ENCODE measurements at places on chromosomes 11 and 22.

DNA sequence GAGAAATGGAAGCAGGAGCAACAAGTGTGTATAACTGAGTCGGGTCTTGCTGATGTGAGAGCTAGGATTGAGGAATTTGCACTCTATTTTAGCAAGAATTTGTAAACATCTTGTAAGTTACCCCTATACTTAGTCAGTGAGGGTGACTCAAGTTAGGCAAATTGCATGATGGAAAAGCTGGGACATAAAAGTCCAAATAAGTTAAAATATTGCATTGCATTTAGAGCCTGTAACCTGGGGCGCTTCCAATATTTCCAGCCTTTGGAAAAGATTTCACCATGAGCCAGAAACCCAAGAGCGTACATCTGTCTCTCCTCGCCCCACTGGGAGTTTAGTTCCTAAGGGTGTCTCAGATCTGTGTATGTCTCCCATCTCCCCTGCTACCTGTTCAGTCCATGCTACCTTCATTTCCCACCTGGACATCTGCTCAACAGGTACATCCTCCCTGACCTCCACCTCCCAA, 37.0 kb upstream of the ACCSL start:
- no peak for DNase-seq

DNA sequence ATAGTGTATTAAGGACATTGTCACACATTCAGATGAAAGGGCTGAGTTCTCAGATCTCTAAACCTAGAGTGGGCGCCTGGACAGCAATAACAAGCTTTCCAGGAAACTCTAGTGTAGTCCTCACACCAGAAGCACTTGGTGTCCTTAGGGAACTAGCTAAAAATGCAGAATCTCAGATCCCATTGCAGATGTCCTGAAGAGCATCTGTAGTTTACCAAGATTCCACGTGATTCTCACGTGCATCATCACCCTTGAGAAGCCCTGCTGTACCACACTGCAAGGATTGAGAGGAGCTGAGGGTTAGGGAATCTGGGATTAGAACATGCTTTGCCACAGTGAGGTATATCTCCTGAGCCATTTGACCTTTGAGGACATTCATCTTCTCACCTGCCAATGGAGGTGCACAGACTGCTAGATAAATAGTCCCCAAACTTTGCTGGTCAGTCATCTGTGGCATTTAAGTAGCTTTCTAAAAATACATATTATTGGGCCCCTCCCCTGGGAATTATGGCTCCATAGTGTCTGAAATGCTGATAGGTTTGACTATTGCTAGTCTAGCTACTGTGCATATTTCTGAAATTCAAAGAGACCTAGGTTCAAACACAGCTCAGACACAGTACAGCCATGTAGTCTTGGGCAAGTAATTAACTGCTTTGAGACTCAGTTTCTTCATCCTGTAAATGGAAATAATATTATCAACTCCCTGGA, 1068.9 kb downstream of the OPCML start:
- no peak for DNase-seq

- DNase-seq: peak; percentile 52
These were observed 35.5 kb upstream of the ST14 start for GRCh38 chr11:130124096-130124495.

- DNase-seq: peak; percentile 41
These were observed 1.6 kb downstream of the BRD1 start for GRCh38 chr22:49825944-49826602.

DNA sequence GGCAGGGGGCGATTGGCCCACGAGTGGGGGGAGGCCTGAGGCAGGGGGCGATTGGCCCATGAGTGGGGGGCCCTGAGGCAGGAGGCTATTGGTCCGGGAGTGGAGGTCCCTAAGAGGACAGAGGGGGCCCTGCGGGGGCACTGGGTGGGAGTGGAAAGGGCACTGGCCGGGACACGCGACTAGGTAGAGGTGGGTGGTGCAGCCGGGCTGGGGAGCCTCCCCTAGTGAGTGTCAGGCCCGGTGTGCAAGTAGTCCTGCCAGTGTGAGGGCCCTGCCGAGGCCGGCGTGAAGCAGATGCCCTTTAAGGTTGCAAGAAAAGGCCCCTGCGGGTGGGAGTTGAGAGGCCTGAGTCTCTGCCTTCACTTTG, 909 bp upstream of the BRD1 start:
- no peak for DNase-seq

DNA sequence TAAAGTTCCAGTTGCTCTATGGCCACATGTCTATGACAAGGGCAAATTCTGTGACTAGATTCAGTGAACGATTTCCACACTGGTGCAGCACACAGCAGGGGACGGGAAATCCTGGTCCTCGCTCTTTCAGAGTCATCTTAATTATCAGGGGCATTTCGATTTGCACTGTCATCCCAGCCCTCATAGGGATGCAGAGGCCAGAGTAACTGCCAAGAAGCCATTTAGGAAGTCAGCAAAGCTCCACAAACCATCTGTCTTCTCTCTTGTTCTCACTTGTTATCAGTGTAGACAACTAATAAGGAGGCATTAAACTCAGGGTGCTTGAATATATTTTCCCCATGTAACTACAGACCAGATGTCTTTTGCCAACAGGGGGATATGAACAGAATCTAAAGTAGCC, 151.7 kb downstream of the STK33 start:
- DNase-seq: no peak

- no peak for DNase-seq
These were observed 1.8 kb downstream of the RASSF10 start for GRCh38 chr11:13010749-13011465.

- no peak for DNase-seq
These were observed 46.4 kb downstream of the PPP6R3 start for GRCh38 chr11:68506908-68507307.

DNA sequence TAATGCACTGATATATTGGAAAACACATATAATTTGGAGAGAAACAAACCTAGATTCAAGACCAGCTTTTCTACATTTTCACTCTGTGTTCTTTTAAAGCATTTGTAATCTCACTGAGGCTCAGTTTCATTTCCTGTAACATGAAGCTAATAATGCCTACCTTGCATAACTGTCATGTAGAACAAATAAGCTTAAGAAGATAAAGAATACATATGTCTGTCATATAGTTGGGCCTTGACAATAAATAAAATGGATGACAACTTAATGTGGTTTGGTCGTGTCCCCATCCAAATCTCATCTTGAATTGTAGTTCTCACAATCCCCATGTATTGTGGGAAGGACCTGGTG, 35.2 kb upstream of the FIBIN start:
- DNase-seq: no peak

DNA sequence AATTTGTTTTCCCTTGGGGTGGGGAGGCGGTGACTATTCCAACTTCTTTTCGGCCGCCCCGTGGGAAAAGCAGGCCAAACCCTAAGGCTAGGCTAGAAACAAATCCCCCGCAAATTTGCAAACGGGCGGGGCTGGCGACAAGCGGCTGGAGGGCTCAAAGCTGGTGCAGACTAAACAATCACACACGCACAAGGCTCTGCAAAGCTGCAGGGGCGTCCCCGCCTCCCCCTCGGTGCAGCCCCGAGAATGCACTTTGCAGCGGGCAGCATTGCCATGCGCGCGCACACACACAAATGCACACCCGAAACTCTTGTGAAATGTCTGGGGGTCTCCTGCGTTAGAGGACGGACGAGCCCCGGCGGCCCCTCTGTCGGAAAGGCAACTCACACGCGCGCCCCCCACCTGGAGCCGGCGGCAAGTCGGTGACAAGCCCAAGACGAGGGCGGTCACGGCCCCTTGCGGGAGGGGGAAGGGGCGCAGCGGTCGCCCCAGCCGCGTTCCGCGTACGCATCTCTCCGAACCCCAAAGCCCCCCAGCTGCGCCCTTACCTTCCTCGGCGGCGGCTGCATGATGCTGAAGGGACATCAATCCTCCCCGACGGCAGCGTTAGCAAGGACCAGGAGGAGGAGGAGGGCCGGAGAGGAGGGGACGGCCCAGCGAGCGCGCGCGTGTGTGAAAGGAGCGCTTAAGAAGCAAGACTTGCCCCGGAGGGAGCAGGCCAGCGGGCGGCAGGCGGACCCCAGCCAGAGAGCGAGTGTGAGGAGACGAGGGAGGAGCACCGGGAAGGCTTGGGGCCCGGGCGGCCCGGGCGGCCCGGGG, 600 bp downstream of the FCHSD2 start:
- DNase-seq: peak; percentile 78

DNA sequence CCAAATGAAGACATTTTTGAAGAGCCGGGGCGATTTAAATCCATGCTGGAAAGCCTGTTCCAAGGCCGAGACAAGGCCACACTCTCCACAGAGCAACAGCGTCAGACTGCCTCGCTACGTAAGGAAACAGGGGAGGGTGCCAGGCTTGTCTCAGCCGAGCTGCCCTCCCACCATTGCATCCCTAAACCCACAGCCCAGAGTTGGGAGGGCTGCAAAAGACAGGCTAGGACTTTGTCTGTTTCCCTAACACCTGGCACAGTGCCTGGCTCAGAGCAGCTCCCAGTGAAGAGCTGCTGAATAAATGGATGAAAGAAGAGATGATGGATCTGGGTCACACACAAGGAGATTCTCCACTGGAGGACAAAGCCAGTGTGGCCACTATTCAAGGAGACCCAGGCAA, 51.3 kb upstream of the SCUBE2 start:
- no peak for DNase-seq

GRCh38 chr11:68150037-68150436, 28.8 kb upstream of the CHKA start:
- DNase-seq: peak; percentile 72

GRCh38 chr22:45185718-45186514, 22.2 kb downstream of the NUP50 start:
- no peak for DNase-seq

- no peak for DNase-seq
These were observed 71.0 kb upstream of the KCNQ1OT1 start for GRCh38 chr11:2770761-2771301.

- DNase-seq: no peak
These were observed 82.5 kb downstream of the C22orf31 start for GRCh38 chr22:28978863-28979796.

- peak; percentile 31 for DNase-seq
These were observed 26.7 kb downstream of the SYT9 start for GRCh38 chr11:7278314-7278917.

GRCh38 chr11:70108250-70108649, 30.1 kb downstream of the ANO1 start:
- peak; percentile 65 for DNase-seq

GRCh38 chr22:38834215-38834953, 9.4 kb downstream of the NPTXR start:
- no peak for DNase-seq

DNA sequence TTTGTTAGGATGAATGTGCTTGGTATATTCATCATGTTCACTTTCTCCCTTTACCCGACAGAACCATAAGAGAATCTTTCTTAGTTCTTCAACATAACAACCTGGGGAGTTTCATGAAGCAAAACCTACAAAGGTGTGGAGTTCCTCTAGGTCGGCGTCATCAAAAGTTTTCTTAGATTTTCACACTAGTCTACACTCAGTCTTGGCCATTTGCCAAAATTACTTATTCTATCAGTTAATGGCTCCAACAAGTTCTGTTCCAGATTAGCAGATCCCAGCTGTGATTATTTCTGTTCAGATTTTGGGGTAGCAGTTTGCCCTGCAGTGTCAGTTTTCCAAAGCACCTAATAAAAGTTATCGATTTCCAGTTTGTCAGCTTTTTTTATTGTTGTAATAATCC, 935.8 kb upstream of the RAG2 start:
- no peak for DNase-seq

DNA sequence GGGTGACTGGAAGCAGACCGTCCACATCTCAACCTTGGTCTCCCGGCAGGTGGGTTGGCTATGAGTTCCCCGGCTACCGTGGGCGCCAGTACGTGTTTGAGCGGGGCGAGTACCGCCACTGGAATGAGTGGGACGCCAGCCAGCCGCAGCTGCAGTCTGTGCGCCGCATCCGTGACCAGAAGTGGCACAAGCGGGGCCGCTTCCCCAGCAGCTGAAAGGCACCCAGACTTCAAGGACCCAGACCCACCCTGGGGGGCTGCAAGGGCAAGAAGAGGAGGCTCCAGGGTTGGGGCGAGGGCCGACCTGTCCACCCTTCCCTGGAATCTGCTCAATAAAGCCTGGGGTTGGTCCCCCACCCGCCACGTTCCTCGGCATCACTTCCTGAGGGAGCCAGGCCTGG, 7.3 kb downstream of the CRYBB3 start:
- no peak for DNase-seq

DNA sequence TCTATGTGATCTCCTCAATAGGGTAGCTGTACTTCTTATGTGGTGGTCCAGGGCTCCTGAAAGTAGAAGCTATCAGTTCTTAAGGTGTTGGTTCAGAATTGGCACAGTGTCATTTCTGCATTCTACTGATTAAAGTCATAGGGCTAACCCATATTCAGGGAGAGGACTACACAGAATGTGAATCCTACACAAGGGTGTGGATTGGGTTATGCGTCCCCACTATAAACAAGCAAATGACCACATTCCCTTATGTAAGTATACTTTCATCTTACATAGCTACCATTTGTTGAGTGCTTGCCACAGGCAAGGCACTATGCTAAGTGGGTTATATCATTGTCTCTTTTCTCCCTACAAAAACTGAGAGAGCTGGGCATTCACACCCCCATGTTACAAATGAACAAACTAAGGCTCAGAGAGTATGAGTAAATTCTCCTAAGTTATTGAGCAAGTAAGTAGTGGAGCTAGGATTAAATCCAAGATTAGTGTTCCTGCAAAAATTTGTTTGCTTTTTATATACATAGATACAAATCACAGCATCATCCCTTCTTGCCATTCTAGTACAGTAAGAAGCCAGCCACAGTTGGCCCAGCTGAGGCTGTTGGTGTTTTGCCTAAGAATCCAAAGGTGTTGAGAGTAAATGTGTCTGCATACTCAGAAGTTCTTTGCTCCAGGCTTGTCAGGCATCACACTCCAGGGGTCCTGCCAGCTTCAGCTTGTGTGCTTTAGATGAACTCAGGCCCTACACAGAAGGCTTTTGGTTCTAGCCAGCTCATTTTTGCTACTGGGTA, 157.8 kb downstream of the KIF18A start:
- DNase-seq: no peak

GRCh38 chr11:94845622-94846021, 77.5 kb downstream of the AMOTL1 start:
- DNase-seq: no peak

DNA sequence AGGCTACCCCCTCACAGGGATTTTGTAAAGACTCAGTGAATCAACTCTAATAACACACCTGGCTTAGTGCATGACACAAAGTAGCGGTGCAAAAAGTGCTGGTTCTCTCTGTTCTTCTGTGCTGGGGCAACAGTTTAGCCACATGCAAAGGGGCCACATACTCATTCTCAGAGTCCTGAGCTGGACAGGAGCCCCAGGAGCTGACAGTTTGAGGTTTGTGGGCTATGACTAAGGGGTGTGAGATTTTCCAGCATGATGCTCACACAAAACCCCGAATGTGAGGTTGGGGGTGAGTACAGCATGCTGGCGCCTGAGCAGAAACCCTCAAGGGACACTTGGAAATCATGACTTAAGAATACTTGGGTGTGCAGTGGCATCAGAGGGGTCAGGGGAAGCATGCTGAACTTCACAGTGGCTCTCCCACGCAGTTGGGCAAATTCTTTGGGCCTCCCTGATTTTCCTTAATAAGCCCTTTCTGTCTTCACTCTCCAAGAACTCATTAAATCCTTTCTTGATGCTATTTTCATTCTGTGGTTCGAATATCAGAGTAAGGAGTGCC, 31.0 kb downstream of the TMPRSS5 start:
- peak; percentile 91 for DNase-seq

GRCh38 chr11:109867784-109868183, 225.4 kb upstream of the ZC3H12C start:
- no peak for DNase-seq

- no peak for DNase-seq
These were observed 220.1 kb downstream of the BLID start for GRCh38 chr11:121895919-121896318.

- DNase-seq: no peak
These were observed 229.6 kb downstream of the DYNC2H1 start for GRCh38 chr11:103338621-103339484.

- no peak for DNase-seq
These were observed 10.8 kb downstream of the IGLL1 start for GRCh38 chr22:23569291-23569690.
